ENCODE measurements at places on chromosomes 1 and 21.

DNA sequence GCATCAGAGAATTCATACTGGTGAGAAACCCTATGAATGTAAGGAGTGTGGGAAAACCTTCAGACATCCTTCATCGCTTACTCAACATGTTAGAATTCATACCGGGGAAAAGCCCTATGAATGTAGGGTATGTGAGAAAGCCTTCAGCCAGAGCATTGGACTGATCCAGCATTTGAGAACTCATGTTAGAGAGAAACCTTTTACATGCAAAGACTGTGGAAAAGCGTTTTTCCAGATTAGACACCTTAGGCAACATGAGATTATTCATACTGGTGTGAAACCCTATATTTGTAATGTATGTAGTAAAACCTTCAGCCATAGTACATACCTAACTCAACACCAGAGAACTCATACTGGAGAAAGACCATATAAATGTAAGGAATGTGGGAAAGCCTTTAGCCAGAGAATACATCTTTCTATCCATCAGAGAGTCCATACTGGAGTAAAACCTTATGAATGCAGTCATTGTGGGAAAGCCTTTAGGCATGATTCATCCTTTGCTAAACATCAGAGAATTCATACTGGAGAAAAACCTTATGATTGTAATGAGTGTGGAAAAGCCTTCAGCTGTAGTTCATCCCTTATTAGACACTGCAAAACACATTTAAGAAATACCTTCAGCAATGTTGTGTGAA, 12.8 kb downstream of the ZFP69B start:
- DNase-seq, result no peak

- DNase-seq, result no peak
Observed at GRCh38 chr1:227748496-227749182, 13.4 kb downstream of the SNAP47 start.

GRCh38 chr1:7608628-7609305, 162.3 kb upstream of the VAMP3 start:
- DNase-seq, result no peak

- peak; percentile 71 for DNase-seq
Observed at GRCh38 chr21:42145569-42146272, 73.2 kb upstream of the ABCG1 start.

GRCh38 chr1:13929313-13929712, 229.3 kb downstream of the PRDM2 start:
- no peak for DNase-seq

- no peak for DNase-seq
Observed at GRCh38 chr1:24341260-24341659, 22.1 kb downstream of the GRHL3 start.

DNA sequence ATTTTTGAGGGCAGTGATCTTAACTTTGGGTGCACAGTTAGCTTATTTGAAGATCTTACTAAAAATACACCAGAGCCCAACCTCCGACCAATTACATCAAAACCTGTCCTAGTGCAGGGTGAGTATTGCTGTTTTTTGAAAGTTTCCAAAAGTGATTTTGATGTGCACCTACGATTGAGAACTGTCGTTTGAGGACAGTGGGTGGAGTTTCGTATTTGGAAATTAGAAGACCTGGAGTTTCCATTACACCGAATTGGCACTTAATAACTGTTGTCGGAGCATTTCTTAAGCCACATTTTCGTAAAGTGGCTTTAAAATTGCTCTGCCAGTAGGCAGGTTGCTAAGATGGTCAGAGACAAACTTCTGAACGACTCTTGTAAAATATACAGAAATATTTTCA, 1.1 kb downstream of the SOD1 start:
- peak; percentile 11 for DNase-seq

GRCh38 chr1:60911966-60912697, 170.2 kb upstream of the NFIA start:
- peak; percentile 28 for DNase-seq

DNA sequence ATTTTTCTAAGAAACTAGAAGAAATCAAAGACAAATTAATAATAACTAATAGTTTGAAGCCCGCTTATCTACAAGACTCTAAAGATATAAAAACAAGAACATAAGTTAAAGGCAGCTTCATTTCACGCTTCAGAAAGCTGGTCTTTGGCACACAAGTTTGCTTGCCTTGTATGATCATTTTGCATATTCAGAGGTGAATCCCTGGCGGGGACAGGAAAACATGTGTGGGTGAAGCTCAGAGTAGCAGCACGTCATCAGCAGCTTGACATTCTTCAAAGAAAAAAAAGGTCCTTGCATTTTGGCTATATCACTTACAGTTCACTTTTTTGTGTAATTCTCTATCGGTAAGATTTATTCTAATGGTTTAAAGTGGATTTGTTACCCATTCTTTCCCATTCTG, 1911.8 kb downstream of the MRPL39 start:
- DNase-seq, result no peak

DNA sequence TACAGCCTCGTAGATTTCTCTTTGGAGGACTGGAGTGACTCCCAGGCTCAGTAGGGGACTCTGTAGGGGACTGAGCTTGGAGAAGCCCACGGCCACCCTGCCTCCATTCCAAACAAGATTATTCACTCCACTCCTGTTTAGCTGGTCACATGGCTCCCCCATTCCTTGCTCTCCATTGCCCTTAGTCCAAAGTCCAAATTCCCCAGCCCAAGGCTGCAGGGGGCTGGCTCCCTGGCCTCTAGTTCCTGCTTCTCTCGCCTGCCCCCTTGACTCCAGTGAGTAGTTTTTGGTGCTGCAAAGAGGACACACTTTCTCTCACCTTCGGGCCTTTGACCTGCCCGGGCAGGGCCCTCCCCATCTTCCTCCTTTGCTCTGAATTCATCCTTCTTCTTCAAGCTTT, 403.3 kb downstream of the KIF26B start:
- DNase-seq, result no peak

GRCh38 chr1:33339413-33339812, 18.5 kb upstream of the A3GALT2 start:
- DNase-seq, result no peak

DNA sequence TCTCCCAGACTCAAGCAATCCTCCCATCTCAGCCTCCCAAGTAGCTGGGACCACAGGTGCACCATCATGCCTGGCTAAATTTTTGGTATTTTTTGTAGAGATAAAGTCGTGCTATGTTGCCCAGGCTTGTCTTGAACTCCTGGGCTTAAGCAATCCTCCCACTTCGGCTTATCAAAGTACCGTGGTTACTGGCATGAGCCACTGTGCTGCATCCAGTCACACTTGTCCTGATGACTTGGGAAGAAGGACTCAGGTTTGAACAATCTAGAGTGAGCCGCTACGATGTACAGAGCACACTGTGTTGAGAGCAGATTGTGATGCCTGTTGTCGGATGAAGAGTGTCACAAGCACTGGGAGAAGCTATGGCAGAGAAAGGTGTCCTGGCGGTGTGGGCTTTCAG, 27.2 kb downstream of the RNF187 start:
- DNase-seq, result no peak

DNA sequence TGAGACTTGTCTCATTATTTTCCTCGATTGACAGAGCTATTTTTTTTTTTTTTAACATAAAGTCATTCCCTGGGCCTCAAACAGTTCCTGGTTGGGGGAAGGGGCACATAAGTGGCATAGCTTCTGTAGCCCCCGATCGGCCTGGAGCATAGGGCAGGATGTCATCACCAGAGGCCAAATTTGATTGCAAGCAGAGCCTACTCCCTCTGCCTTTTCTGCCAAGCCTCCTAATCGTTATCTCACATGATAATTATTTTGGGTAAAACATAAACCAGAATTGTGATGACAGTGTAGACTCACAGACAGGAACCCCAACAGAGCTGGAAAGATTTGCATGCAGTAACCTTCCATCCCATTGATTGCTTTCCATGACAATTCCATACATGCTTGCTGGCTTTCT, 404.8 kb downstream of the PCP4 start:
- no peak for DNase-seq

DNA sequence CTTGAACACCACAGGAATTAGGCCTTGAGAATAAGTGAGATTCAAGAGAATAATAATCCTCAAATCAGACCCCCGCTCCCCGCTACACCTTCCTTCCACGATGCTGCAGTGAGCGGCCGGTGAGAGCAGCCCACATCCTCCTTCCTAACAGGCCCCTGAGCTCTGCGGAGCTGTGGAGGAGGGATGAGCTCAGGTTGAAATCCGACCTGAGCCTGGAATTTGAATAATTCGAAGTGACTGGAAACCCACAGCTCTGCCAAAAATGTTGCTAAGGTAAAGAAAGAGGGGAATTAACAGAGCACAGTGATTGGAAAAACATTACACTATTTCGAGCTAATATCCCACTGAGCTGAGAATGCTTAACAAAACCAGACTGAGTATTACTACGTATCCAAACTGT, 90.0 kb downstream of the URB2 start:
- no peak for DNase-seq

DNA sequence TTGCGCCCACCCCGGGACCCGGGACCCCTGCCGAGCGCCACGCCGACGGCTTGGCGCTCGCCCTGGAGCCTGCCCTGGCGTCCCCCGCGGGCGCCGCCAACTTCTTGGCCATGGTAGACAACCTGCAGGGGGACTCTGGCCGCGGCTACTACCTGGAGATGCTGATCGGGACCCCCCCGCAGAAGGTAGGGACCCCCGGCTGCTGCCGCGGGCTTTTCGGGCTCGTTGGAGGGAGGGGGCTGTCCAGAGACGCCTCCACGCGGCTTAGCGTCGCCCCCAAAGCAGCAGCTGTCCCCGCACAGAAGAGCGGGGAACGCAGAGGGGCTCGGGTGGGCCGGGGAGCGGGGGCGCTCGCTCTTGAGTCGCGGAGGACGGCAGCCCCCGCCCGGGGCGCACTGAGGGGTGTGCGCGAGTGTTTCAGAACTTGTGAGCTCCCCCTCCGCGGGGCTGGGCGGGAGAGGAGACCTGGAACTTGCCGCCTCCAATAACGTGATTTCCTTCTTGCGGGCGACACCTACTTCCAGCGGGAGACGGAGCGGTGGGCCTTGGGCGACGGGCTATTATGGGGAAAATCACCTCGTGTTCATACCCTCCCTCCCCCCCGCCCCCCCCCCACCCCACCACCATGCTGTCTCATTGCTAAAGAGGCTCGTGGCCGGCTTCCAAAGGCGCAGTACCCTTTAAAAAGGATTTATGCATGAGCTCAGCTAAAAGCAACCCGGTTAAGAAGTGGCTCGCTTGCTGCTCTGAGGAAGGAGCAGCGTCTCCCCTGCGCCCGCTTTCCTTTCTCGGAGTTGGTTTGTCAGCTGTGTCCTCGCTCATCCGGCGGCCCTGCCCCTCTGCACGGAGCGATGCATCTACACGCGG, 664 bp downstream of the BACE2 start:
- DNase-seq, result peak; percentile 77

DNA sequence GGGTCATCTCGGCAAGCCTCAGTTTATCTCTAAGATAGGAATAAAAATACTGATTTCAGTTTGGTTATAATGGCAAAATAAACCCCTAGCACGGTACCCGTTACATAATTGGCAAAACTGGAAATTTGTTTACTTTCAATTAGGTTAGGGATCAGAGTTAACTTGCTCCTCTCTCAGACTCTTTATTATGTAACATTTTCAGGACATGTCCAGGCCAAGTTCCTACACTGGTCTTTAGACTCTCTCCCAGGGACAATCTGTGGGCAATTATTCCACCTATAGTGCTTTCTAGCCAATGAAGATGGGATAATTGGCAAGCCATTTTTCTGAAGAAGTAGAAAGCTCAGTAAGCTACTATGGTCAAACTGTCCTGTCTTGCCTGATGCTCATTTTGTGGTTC, 189.4 kb downstream of the NEK7 start:
- DNase-seq, result no peak

DNA sequence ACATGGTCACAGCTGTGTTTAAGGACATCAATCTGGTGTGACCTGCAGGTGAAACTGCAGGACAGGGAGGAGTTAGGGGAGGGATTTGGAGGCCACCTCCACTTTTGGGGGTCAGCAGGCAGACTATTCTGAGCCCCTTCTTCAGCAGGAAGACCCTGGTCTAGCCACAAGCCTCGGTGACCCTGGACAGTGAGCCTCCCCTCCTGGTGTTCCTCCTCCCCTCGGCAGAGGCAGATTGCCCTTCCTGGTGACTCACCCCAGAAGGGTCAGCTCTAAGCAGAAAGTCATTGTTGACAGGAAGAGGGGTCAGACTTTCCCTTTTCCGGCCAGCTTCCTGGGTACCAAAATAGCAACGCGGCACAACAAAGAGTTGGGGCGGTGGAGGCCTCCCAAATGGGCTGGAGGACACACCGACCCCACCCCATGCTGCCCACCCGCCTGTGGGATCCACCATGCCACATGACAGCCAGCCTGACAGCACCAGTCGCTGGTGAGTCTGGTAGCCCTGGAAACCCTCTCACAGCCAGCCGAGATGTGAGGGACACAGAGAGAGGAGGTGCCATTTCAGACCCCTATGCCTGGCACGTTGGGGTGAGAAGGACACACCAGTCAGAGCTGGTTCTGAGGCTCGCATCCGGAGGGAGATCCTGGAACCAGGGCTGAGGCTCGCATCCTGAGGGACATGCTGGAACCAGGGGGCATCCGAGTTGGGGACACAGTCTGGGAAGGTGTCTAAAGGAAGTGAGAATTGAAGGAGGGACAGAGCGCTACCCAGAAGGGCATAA, 14.7 kb upstream of the CSF1 start:
- DNase-seq, result no peak

- DNase-seq, result no peak
Observed at GRCh38 chr1:58585581-58586151, 8.6 kb upstream of the TACSTD2 start.

DNA sequence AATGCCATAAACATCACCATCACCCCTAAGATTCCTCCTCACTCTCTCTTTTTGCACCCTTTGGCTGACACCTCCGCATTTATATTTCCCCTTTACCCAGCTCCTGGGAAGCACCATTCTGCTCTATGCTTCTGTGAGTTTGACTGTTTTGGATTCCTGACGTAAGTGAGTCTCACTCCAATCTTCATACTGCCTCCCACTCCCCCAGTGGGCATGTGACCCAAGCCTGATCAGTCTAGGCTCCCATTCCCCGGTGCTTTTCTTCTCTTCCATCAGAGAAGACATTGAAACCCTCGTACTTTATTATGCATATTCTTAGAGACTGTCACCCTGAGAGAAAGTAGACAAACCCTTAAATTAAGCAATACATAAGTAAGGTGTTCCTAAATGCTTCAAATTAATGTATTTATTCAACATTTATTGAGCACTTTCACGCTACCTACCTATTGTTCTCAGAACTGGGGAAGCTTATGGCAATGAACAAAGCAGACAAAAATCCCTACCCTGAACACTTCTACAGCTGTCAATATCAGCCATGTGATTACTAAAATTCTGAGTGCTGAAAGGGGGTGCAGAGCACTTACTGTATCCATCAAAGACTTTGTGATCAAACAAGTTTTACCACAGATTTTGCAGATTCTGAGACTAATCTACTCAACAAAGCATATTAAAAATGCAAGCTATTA, 43.4 kb upstream of the DIPK1A start:
- no peak for DNase-seq

GRCh38 chr1:154943649-154944400, 7.3 kb upstream of the PMVK start:
- DNase-seq, result peak; percentile 24
